ENCODE measurements at places on chromosomes 16 and 17. TPM values are rescaled to one million over a fixed set of nuclear protein-coding genes. Genes with fewer than 3 reads are reported as not detected.

CNTD1 gene
- polyA plus RNA-seq: 0.75 TPM

DNA sequence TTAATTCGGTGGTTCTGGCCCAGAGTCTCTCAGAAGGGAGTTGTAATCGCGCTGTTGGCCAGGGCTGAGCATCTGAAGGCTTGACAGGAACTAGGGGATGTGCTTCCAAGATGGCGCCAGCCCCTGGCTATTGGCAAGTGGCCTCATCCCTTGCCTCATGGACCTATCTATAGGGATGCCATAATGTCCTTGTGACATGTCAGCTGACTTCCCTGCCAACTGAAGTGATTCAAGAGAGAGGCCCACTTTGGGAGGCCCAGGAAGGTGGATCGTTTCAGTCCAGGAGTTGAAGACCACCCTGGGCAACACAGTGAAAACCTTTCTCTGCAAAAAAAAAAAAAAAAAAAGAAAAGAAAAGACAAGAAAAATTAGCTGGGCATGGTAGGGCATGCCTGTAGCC lies 15.0 kb upstream of the C16orf87 start:
- DNase-seq: no peak

MT4 gene
- polyA plus RNA-seq: not detected

GRCh38 chr17:70144260-70144846 lies 25.0 kb upstream of the KCNJ2 start:
- peak; percentile 36 for DNase-seq

CHRNE gene
- 0.72 TPM for polyA plus RNA-seq

PCTP gene
- 12.2 TPM for polyA plus RNA-seq

GRCh38 chr16:85759631-85760419 lies 8.9 kb upstream of the C16orf74 start:
- no peak for DNase-seq

CRYM gene
- not detected for polyA plus RNA-seq

GRCh38 chr16:71542377-71542776 lies 16.2 kb downstream of the CHST4 start:
- DNase-seq: no peak

- DNase-seq: no peak
These were observed 37.2 kb upstream of the CCNF start for GRCh38 chr16:2392025-2392424.

DNA sequence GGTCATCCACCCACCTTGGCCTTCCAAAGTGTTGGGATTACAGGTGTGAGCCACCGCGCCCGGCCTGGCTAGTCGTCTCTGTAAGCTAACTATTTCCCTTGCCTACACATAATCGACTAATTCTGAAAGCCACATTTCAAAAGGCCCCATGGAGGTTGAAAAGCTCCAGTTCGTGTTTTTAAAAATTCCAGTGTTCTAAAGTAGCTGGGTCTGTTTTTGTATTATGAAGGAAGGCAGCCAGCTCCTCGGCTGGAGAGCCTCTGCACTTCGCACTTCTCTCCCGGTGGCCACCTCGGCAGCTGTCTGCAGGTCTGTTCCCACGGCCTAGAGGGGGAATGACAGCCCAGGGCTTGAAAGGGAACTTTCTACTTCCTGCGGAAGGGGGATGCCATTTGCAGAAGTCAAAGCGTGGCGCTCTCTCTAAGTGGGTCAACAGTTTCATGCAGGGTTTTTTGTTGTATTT lies 16.9 kb downstream of the HASPIN start:
- DNase-seq: no peak

- no peak for DNase-seq
These were observed 44.9 kb upstream of the METRNL start for GRCh38 chr17:83034525-83034924.

C16orf89 gene
- polyA plus RNA-seq: 0.35 TPM

DNA sequence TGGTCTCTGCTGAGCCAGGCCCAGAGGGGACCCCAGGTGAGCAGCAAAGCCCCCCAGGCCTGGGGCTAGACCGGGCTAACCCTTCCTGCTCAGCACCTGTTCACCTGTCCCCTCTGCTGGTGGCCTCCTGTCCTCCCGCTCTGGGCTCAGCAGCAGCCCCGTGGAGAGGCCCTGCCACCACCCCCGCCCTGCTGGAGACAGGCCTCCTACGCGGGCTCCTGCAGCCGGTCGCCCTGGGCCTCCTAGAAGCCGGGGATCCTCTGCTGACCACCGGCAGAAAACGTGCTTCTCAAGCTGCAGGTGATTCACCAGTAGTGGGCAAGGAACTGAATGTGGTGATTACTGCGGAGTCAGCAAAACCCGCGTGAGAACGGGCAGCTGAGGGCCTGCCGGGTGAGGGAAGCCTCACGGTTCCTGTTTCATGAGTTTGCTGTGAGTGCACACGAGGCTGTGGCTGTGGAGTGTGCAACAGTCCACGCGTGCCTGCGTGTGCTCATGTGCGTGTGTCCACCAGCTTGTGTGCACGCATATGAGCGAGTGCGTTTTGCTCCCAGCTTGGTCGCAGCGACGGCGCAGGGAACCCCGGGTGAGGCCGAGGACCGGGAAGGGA lies 792 bp downstream of the SECTM1 start:
- DNase-seq: peak; percentile 67

DNA sequence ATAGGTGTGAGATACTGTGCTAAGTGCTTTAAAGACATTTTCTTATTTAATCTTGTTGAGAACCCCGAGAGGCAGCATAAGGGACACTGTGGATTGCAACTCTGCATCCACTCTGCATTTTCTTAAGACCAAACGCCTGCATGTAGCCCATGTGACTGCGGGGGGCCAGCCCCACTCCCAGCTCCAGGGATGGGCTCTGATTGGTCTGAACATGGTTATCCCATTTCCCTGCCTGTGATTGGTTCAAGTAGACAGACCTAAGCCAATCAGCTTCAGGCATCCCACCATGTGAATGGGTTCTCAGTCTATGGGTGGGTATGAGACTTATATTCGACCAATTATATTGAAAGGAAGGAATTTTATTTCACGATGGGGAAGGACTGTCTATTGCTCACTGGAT lies 33.2 kb upstream of the USP7 start:
- no peak for DNase-seq

GRCh38 chr16:85025781-85026653 lies 1.6 kb upstream of the KIAA0513 start:
- DNase-seq: no peak

DNA sequence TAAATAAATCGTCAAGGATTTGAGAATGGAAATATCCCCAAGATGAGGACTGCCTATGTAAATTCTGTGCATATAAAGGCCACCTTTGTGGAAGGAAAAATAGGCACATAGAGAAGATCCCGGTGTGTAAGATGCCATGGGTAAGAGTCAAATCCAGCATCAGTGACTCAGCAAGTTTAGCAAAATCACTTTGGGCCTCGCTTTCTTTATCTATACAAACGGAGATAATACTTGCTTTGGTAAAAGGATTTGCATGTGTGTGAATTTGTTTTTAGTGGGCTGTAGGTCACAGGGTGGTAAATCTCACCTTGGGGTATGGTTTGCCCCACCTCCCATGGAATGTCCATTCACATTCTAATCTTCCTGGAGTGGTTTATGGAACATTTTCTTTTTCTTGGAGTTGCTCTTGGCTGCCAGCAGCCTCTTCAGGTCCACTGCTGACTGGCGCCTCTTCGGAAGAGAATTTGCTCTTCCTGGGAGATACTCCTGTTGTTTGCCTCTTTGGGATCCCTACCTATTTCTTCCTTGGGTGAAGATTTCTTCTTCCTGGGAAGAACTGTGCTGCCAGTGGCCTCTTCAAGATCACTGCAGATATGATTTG lies 587.6 kb downstream of the CDH11 start:
- no peak for DNase-seq

DNA sequence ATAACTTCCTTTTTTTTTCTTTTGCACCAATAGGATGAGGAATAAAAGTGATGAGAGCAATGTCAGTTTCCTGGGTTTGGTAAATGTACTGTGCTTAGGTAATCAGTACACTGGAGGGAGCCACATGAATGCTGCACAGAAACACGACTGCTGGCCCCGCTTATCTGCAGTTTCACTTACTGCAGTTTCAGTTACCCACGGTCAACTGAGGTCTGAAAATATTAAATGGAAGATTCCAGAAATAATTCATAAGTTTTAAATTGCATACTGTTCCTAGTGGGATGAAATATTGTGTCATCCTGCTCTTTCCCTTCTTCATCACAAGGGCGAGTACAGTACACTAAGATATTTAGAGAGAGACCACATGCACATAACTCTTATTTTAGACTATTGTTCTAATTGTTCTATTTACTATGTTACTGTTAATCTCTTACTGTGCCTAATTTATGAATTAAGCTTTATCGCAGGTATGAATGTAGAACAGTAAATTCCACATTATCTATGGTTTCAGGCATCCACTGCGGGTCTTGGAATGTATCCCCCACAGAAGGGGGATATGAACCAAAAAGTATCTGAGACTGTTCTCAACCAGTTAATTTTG lies 6.4 kb upstream of the LGALS3BP start:
- peak; percentile 55 for DNase-seq

DNA sequence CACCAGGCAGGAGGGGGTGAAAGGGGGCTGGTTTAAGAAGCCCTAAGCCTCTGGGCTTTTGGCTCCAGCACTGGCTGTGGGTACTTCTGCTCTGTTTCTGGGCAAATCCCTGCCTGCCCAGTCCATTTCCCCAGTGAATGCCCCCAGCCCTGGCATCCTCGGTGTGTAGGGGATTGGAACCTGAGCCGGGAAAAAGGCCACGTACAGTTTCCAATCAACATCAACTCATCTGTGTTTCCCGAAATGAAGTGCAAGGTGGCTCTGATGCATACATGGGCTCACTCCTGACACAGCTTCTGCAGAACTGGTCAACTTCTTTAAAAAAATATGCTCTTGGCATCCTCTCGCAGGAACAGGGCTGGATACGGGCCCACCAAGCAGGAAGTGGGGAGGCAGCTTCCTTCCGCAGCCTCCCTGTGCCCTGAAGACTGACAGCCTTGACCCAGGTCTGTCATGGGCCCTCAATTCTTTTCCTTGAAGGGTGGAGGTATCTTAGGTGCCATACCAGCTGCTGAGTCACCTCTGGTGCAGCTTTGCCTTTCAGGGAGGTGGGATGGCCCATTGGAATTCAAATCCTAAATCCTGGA lies 73.3 kb downstream of the N4BP1 start:
- DNase-seq: no peak

- DNase-seq: no peak
These were observed 20.1 kb upstream of the CYLD start for GRCh38 chr16:50721549-50722404.

Data from muscle of back (tissue), 13 donors.